ENCODE measurements at places on chromosomes 5 and 9.
A peak's percentile ranks its signal among the peaks of the same experiment; 100 is the strongest.

- DNase-seq, result no peak
Measured at GRCh38 chr9:126616521-126616976, 2.8 kb downstream of the LMX1B start.

- DNase-seq, result no peak
Measured at GRCh38 chr9:133771486-133772482, 33.6 kb upstream of the SARDH start.

GRCh38 chr5:72601861-72602260 is 94.7 kb upstream of the ZNF366 start:
- DNase-seq, result no peak

GRCh38 chr9:37082214-37082765 is 38.1 kb upstream of the ZCCHC7 start:
- no peak for DNase-seq

DNA sequence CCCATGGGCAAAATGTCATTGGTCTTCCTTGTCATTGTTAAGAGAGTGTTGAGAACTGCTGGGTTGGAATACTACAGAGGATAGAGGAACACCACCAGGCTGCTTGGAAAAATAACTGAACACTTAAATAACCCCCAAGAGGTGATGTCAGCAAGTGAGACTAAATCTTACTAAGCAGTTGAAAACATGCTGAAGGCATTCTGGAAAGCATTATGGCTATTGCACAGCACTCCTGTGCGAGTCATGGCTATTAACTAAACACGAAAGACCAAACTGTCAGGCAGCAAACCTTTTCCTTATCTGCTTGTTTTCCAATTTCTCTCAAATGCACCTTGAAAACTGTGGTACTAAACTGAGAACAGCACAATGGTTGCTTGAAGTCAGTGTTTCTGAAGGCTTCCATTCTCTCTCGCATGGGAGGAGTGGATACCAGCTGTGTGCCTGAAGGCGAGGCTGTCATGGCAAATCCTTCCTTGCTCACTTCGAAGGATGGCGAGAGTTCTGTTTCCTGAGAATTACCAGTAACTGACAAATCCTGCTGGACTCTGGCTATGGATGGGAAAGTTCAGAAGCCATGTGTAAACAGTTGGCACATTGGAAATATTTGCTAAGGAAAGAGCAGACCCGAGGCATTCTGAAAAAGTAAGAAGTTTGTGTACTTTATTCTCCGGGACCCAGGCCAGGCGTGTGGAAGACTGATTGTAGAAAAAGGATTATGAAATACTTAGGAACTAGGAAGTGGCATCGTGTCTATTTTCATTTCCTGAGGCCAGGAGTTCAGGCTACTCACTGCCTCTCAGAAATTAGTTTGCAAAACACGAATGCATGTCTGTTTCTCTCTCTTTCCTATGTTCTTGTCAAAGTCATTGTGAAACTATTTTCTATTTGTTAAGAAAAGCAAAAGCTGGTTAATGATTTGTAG is 182.1 kb downstream of the DMRT2 start:
- peak; percentile 79 for DNase-seq

GRCh38 chr5:125578551-125578950 is 832.1 kb upstream of the ZNF608 start:
- peak; percentile 41 for DNase-seq

DNA sequence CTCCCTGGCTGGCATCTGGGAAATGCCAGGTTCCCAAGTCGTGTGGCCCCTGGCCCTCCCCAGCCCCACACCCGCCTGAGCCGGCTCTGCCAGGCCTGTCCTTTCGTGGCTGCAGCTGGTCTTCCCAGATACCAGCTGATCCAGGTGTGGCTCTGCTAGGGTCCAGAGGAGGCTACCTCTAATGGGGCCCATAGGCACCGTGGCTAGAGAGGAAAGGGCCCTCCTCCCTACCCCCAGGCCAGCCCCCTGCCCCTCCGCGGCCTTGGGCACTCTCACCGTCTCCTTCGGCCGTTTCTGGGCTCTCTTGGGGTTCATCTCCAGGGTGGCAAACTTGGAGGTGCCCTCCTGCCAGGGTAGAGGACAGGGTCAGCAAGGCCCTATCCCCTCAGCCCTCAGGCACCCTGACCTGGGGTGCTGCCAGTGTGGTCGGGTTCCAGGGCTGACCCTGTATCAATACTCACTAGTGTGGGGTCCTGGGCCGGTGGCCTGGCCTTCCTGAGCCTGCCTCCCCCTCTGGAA is 17.0 kb downstream of the RALGDS start:
- no peak for DNase-seq

GRCh38 chr9:124293718-124294506 is 36.2 kb downstream of the NEK6 start:
- DNase-seq, result no peak

- DNase-seq, result no peak
Measured at GRCh38 chr9:99783799-99784198, 37.9 kb upstream of the NR4A3 start.

DNA sequence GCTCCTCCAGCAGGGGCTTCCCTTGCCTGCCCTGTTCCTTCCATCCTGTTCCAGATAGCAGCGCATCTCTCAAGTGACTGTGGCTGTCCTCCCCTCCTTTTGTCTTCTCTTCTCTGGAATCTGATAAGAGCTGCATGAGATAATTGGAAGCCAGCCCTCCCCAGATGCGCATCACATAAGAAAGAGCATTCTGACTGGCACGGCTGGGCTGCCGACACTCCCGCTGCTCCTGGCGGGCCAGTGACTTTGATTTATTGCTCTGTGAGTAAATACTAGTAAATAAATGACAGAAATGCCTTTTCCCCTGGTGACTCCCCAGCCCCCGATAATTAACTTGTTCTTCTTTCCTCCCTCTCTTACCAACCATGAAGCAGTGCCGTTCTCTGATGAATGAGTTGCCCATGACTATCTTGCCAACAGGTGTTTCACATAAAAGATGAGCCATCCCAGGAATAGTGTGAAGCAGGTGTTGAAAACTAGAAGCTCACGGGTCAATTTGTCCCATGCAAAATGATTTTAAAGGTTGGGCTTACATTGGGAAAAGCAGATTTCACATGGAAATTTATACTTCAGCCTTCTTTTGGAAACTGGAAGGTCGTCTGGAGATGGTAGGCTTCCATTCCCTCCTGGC is 212.3 kb downstream of the ERCC6L2 start:
- DNase-seq, result no peak

GRCh38 chr9:14525856-14526255 is 167.4 kb downstream of the ZDHHC21 start:
- no peak for DNase-seq

DNA sequence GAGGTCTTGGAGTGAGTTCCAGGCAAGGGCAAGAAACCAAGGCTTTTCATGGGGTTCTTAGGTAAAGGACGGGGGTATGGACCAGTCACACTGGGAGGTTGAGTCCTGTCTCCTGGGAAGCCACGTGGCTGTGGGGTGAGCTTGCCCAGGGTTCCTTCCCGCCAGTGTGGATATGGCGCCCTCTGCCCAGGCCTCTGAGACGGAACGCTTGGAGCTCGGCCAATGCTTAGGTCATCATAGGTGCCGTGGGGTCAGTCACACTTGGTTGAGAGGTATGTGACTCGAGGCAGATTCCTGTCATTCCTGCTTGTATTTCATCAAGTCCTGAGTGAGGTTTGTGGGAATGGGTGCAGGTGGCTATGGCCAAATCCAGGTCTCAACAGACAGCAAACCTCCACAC is 46.2 kb downstream of the TENT4A start:
- peak; percentile 40 for DNase-seq

DNA sequence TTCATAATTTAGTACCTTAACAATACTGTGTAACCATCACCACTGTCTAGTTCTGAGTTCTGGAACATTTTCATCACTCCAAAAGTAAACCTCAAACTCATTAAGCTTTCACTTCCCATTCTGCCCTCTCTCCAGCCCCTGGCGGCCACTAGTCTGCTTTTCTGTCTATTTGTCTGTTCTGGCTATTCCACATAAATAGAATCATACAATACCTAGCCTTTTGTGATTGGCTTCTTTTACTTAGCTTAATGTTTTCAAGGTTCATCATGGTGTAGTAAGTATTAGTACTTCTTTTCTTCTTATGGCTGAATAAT is 138.7 kb downstream of the RAPGEF6 start:
- DNase-seq, result no peak

- peak; percentile 60 for DNase-seq
Measured at GRCh38 chr9:15295761-15296405, 11.1 kb downstream of the TTC39B start.

- no peak for DNase-seq
Measured at GRCh38 chr5:138316355-138316754, 15.2 kb downstream of the CDC25C start.

DNA sequence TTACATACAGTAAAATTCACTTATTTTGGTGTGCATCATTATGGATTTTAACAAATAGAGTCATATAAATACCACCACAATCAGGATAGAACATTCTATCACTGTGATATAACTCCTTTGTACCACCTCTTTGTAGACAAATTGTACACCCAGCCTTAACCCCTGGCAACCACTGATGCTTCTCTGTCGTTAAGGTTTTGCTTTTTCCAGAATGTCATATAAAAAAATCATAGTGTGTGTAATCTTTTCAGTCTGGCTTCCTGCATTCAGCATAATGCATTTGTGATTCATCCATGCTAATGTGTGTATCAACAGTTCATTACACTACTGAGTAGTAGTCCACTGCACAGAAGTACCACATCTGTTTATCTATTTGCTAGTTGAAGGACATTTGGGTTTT is 81.2 kb downstream of the ARSB start:
- peak; percentile 49 for DNase-seq

DNA sequence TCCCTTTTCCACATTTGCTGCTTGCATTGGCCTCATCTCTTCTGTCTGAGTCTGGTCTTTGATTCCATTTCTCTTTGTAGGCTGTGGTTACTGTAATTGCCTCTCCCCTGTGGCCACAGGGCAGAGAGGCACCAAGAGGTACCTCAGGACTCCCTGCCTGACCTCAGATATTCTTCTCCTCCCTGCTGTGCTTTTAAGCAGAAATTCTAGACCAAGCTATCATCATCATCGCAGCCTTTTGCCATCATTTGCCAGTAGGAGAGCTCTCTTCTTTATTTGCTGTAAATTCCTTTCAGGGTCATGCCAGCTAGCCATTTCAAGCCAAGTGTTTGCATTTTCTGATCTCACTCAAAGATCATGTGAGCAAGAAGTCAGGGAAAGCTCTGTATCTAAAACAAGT is 369.6 kb downstream of the ICE1 start:
- DNase-seq, result no peak

- no peak for DNase-seq
Measured at GRCh38 chr9:132775720-132776119, 102.4 kb downstream of the AK8 start.

DNA sequence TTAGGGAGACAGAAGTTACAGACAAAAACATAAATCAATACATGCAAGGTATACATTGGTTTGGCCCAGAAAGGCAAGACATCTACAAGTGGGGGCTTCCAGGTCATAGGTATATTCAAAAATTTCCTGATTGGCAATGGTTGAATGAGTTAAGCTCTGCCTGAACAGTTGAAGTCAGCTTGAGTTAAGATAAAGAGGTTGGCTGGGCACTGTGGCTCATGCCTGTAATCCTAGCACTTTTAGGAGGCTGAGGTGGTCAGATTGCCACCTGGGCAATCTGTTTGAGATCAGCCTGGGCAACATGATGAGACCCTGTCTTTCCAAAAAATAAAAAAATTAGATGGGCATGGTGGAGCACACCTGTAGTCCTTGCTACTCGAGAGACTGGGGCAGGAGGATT is 16.3 kb downstream of the TMC1 start:
- DNase-seq, result no peak

DNA sequence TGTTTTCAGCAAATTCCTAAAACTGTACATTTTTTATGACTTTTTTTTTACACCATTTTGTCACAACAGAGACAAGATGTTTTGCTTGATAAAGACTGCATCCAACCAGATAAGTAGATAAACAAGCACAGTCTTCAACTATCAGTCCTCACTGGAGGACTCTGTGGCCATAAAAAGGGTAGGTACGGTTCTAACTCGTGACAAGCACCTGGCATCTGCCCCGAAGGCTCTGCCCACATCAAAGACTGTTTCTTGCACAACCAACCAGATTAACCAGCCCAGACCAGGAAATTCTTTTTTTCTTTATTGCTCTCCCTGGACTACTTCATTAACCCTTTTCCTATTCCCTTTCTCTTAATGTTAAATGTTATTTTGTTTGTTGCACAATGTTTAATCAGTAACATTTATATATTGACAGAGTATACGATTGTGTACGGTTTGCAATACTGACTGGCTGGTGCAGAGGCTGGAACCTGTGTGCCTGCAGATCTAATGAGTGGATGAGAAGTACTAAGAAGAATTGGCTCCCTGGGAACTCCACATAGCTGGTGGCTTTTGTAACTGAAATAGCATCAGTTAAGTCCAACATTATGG is 74.1 kb downstream of the SERINC5 start:
- no peak for DNase-seq

- DNase-seq, result no peak
Measured at GRCh38 chr5:151775025-151775606, 3.4 kb downstream of the G3BP1 start.

GRCh38 chr9:131233556-131233955 is 42.8 kb downstream of the FAM78A start:
- no peak for DNase-seq

DNA sequence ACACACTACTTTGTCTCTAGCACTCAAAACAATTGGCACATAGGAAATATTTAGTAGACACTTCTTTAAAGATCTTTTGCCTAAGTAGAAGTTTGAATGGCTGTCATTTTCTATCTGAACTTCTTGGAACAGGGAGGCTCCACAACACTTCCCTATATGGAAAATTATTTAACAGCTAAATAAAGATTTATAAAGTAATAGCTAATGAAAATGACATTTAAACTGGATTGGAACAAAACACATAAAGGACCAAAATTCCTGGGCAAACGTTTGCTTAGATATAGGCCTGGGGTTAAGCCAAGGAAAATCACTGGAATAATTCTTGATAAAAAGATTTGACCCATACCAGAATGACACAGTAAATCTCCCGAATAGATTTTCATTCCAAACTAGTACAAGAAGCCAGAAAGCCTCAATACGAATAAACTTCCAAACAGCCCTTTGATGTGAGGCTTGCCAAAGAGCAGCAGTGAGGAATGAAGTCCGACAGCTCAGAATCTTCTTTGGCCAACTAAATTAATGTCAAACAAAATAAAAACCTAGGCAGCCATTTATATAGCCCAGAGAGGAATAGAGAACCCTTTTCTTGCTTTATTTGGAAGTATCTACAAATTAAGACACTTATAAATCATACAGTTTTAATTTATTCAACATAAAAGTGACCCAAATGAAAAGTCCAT is 20.3 kb upstream of the RNF180 start:
- DNase-seq, result no peak

- DNase-seq, result no peak
Measured at GRCh38 chr9:115922444-115922843, 231.1 kb upstream of the PAPPA start.

- peak; percentile 84 for DNase-seq
Measured at GRCh38 chr5:147782110-147783028, at the start of gene JAKMIP2. JAKMIP2 (minus strand) TSS chr5:147782728; CDS start chr5:147671806, 110,922 bp downstream.

GRCh38 chr5:160230686-160231527 is 1.6 kb downstream of the FABP6 start:
- peak; percentile 37 for DNase-seq
